Activated T-helper 1 cell treated with anti-CD3 and anti-CD28 coated beads, Interleukin-12 subunit alpha, Interleukin-12 subunit beta, Interleukin-2, Interleukin-4 antibody, amounts not matched to agents 30 ng/mL and 10 ng/mL and 1 ng/mL, durations not matched to agents 14 hours and 24 hours and 36 hours (primary cell): ENCODE measurements at places on chromosomes 5 and 9. TPM values are rescaled to one million over a fixed set of nuclear protein-coding genes. Genes with fewer than 3 reads are reported as not detected.
A peak's percentile ranks its signal among the peaks of the same experiment; 100 is the strongest.

PCDHGB1 gene
- 0.18 and 0.32 TPM in 2 replicates for total RNA-seq

DNA sequence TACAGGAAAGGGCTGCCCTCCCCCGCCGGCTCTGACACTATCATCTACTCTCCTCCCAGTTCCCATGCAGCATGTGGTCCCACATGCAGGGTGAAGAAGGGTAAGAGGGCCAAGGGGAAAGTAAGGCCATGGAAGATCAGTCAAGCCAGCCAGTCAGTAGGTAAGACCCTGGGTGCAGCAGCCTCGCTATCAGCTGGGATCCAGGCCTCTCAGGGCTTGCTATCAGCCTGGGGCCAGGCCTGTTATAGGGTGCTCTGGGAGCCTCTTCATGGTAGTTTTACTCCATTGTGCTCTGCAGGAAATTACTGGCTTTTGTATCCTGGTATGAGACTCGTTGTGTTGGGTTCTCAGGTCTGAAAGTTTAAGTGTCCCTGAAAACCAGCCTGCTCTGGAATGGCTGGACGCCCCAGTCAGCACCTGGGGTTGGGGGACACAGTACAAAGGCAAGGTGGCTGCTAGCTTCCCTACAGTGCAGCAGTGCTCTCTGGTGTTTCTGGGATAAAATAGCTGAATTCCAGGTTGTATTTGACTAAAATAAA is 21.4 kb downstream of the SLC22A4 start:
- DNase-seq = no peak

NPR3 gene
- not detected in 2 replicates for total RNA-seq

DNA sequence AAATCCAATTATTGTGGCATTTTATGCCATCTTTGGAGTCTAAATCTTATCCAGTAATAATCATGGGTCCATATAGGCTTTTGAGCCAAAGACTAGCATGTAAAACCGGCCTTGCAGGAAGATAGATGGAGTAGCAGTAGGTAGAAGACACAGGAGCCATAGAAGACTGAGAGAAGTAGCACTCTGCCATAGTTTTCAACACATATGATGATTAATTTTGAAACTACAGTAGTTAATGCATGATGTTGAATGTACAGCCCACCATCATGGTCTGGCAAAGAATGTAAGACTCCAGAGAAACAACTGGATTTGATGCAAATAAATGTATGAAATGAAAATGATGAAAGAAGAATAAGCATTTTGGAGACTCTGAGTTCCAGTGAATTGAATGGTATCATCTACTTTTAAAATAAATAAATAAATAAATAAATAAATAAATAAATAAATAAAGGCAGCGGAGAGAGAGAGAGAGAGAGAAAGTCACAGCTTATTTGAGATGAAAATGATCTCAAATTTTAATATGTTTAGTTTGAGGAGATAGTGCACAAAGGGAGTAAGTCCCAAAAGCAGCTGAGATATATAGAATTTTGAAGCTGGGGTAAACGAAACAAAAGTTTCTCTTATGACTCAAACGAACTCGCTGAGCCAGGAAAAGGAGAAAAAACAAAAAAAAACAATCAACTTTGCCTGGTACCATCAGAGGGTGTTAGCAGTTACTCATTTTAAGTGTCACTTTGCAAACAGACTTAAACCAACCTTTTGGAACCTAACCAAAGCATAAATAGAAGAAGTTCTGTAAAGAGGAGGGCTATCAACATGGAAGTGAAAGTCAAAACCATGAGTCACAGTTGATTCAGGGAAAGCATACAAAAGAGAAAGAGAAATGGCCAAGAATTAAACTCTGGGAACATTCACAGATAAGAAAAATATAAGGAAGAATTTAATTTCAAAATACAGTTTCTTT is 388.7 kb downstream of the CETN3 start:
- DNase-seq = no peak

- DNase-seq = peak; percentile 64
Observed at GRCh38 chr9:109010746-109011145, 2.6 kb downstream of the CTNNAL1 start.

PCDHA1 gene
- not detected in 2 replicates for total RNA-seq

PCDHA9 gene
- not detected in 2 replicates for total RNA-seq

GRCh38 chr5:139368613-139369012 is 14.5 kb downstream of the SLC23A1 start:
- DNase-seq = no peak

DNA sequence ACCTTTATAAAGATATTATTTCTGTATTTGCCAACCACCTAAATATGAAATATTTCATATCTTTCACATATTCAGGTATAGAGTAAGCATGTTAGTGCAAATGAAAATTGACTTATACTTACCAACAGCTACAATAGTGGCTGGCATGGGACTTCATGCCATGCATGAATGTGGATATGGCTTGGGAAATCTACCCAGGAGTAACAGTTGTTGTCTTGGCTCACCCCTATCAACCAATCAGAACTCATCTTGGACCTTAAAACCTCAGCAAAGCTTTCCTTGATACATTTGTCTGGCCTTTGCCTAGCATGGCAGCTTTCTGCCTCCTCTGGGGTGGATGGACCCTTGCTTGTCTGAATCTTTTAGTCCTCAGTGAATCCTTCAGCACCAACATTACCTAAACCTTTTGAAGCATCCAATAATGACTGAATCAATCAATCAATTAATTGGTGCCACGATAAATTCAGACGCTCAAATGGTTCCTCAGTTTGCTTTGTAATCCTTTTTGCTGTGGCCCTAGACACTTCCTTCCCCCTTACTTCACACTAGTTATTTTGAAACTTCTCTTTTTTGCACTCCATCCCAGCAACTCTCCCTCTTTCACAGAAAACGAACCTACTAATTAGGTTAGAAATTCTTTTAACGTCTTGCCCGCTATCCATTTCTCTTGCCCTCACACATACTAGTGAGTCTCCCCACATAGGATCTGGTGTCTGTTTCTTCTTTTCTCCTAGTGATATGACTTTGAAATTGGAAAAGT is 132.3 kb upstream of the ZNF608 start:
- no peak for DNase-seq

PPP1R26 gene
- total RNA-seq = 0.86 and 1.2 TPM in 2 replicates

DNA sequence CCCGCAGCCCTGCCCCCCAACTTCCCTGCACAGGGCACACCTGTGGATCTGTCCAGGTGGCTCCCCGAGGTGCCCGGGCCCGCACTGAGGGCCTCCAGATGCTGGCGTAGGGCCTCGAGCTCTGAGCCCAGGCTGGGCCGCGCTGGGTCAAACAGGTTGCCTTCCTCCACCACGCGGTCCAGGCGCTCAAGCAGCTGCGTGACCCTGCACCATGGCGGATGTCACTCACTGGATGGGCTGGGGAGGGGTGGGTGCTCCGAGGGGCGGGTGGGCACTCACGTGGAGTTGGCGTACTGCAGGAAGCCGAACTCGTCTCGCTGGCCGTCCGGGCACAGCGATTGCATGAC is 5.4 kb downstream of the ABCA2 start:
- no peak for DNase-seq

HRCT1 gene
- not detected in 2 replicates for total RNA-seq

GRCh38 chr5:52708463-52708862 is 79.3 kb upstream of the ITGA1 start:
- DNase-seq = no peak

- DNase-seq = no peak
Observed at GRCh38 chr5:57608542-57608941, 125.9 kb upstream of the ACTBL2 start.

SUB1 gene
- total RNA-seq = 408 and 428 TPM in 2 replicates

DNA sequence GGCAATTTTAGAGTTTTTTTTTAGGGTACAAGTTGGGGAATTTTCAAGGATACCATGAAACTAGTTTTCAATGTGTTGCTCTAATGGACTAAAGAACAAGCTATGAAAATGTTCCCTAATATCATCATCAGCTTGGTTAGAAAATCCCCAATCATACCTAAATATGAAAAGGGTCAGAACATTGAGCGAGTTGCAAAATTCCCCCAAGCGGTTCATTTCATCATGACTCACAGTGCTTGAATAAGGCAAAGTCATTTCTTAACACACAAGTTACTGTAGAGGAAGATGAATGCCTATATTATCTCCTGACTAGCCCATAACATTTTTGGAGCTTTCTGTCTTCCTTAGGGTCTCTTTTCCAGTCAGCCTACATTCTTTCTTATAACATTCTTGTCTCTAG is 62.7 kb downstream of the ST8SIA4 start:
- DNase-seq = peak; percentile 22

DNA sequence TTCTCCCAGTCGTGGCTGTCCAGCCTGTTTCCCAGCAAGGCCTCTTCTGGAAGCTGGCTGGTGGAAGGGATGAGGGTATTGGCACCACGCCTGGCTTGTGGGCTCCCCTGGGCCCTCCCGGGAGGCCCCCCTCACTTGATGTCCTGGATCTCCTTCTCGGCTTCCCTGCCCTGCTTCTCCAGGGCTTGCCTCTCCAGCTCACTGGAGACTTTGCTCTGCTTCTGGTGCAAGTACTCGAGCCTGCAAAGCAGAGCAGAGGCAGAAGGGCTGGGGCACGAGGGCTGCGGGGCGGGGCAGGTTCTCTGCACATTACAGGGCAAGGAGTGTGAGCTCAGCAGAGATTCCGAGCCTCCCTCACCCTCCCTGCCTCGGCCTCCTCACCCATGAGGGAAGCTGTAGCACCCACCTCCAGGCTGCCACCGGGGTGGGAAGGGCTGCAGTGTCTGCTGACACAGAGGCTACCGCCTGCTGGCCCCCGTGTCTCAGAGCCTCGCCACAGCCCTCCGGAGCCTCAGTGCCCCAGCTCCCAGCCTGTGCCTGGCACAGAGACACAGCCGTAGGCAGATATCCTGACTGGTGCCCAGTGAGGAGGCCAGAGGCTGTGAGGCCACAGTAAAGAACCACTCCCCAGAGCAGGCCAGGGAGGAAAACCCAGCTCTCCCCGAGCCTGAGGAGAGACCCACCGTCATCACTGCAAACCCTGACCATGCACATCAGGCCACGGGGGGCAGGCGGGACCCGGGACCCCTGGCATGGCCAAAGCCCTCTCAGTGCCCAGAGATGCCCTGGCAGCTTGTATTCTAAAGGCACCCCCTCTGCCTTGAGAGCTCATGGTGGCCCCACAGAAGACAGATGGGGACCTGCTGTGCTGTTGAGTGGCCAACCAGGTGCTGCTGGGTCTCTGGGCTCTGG is 7.2 kb downstream of the SNAPC4 start:
- no peak for DNase-seq

DNA sequence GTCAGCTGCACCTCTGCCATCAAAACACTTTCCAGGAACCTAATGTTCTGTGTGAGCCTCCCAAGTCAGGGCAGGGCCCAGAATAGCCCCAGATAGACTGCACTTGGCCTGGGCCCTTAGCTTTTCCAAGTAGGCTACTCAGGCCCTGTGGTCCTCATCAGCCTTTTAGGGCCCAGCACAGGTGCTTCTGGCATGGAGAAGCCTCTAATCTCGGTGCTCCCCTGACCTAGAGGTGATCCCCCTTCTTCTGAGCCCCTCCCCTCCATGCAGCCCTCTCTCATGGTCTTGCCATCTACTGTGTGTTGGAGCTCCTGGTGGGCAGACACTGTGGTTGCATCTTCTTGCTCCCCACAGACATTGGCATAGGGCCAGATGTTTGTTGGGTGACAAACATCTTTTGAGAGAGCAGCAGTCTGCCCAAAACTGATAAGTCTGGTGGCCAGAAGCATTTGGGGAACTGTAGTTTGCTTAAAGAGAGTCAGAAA is 28.1 kb downstream of the FRMPD1 start:
- no peak for DNase-seq

- no peak for DNase-seq
Observed at GRCh38 chr5:150213530-150213929, 23.7 kb downstream of the SLC6A7 start.

LRRC19 gene
- not detected in 2 replicates for total RNA-seq

MTMR12 gene
- total RNA-seq = 26.2 and 29.9 TPM in 2 replicates

- DNase-seq = no peak
Observed at GRCh38 chr9:112925058-112925641, 34.5 kb upstream of the SLC46A2 start.

GRCh38 chr5:173327084-173327947 is 898 bp downstream of the STC2 start:
- DNase-seq = peak; percentile 8

RABGAP1 gene
- 26.6 and 30.2 TPM in 2 replicates for total RNA-seq
